ENCODE measurements at places on chromosomes 3 and 15.

DNA sequence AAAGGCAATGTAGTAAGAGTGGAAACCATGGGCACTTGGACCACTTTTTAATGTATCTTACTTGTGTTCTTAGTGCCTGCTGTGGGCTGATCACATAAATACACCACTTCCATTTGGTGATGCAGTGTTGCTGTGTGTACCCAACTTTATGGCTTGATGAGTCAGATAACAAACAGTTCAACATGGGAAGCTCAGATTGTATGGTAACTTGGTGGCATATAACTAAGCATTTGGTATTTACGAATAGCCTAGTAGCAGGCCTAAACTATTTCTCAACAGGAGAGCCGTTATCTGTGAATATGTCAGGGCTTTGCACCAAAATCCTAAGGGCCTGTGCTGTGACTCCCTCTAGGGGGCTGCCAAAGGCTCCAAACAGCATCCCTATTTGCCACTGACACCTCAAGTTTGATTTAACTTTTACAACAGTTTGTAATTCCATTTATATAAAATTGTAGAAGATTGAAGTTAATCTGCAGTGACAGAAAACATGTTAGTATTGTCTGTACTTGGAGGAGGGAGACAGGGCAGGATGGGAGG is 640.4 kb upstream of the CADM2 start:
- DNase-seq: no peak

- DNase-seq: no peak
These were observed 77.1 kb downstream of the AKAP13 start for GRCh38 chr15:85457392-85457968.

DNA sequence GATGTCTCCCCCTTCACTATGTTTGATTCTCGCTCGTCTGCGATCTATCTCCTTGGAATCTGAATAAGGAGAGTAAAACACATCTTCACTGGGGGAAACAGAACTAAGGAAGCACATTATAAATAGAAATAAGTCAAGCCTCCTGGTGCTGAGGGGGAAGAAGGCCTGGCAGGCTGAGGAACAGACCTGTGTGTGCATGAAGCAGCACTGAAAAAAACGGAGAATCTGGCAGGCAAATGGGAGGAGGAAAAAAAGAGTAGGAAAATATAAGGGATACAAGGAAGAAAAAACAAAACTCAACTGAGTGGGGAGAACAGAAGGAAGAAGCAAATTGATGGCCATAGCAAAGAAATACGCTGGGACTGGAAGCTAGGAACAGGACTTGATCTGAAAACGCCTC is 25.7 kb downstream of the PARP16 start:
- no peak for DNase-seq

DNA sequence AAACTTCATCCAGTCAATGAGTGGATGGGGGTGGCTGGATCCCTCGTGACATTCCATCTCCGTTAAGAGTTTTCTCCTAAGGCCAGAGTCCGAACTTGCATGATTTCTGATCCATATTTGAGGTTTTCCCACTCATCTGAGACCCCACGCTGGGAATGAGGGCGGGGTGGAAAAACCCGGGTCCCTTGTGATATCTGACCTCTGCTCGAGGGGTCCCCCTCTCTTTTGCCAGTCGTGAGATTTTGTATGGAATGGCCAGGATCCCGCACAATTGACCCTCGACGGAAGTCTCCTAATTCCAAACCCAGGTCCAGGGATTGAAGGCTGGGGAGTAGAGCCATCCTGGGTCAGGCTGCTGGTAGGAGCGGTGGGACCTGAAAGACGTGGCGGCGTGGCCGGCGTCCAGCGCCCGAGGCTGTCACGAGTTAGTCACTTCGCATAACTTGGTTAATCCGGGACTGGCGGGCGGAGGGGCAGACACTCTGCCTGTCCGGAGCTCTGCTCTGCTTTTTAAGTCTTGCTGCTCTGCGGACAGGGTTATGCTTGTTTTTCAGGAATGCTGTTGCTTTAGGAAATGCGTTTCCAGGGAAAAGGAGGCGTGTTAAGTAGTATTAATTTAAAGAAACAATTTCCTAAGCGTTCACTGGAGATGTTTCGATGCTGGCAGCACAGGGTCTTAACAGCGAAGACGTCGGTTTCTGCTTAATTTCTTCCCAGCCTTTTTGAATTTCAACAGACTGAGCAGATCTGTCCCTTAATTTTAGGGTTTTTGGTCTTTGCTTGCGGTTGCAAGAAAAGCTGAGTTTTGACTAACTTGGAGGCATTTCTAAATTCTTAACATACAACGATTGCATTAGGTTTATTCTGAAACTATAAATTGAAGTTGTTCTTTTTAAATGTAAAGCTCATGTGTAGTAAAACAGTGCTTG is 69.7 kb upstream of the LRRFIP2 start:
- DNase-seq: peak; percentile 17

DNA sequence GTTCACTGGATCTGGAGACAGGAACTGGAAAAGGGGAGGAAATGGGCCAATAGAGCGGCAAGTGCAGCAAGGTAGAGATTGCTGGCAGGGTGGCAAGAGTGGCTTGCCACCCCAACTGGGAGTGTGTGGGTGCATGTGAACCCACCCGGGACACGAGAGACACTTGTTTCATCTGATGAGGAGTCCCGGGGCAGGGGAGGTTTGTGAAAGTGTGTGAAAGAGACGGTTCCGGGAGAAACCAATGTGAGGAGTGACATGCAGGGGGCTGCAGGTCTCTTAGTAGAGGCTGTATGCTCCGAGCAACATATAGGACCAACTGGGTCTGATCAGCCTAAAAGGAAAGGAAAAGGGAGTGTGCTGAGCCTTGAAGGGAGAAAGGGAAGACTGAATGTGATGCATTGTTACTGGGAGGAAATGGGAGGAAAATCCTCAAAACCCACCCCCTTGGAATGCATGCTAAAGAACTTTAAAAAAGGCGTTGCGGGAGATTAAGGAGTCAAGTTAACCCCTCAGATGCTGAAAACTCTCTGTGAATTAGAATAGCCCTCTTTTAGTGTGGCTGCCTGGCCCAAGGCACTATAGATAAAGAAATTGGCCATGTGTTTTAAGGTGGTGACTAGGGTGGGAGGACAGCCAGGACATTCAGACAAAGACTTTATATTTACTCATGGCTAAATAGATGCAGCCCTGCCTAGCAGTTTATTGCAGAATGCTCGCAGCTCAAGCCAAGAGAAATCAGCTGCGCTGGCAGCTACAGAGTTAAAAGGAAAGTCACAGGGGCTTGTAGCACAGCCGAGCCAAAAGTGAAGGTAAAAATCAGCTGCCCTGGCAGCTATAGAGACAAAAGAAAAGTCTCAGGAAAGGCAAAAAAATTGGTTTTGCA is 9.1 kb upstream of the SLC9C1 start:
- no peak for DNase-seq

DNA sequence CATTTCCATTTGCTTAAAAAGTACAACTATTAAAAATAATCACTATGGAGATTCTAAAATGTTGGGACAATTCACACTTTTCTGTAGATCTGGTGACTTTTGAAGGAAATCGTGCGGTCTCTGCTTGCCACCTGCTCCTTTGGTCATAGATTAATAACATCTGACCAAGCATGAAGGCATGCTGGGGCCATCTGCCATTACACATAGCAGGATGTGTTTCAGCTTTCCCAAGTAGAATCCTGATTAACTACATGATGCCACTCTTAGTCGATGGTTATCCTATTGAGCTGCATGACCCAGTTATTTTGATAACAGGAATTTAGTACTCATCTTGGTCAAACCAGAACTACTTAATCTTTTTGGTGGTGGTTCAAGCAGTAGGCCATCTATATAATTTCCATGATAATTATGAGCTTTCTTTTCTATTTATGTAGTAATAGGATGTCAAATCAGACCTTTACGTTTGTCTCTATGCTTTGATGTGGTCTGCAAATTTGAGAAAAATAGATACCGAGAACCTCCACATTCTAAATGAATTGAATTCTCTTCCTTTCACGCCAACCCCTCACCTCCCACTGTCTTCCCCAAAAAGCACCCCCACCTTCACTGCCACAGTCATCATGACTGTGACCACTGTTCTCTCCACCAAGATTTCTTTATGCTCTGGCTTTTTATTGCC is 158.1 kb downstream of the DIPK2A start:
- DNase-seq: no peak

DNA sequence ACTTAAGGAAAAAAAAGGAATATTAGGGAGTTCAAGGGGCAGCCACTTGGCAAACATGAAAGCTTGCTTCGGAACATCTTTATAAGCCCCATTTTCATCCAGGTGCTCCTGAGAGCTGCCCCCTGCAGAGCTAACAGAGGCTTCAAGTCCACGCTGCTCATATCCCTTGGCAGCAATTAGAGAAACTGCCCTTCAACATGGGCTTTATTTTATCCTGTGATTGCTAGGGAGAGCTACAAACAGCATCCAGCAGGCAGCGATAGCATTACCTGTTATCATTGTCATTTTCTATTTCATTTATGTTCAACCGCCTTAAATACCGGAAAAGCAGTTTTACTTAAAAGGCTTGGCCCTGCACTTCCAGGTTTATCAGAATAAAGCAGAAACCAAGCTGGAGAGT is 68.4 kb upstream of the MCTP2 start:
- DNase-seq: no peak

GRCh38 chr15:65839354-65839901 is 29.9 kb upstream of the RAB11A start:
- DNase-seq: no peak

DNA sequence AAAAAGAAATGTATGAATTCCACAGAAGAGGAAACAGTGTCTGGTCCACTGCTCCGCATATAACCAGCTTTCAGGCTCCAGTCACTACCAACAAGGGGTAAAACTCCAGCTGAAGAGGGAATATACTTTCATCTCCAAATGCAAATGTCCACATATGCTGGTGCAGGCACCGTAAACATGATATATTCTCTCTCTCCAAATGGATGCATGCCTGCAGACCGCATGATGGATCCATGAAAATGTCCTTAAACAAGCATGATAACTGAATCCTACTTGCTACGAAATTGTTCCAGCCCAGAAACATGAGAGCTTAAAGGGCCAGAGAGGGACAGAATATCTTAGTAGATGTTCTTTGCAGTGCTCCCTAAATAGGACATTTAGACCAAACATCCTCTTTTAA is 150.3 kb upstream of the FEZF2 start:
- no peak for DNase-seq

DNA sequence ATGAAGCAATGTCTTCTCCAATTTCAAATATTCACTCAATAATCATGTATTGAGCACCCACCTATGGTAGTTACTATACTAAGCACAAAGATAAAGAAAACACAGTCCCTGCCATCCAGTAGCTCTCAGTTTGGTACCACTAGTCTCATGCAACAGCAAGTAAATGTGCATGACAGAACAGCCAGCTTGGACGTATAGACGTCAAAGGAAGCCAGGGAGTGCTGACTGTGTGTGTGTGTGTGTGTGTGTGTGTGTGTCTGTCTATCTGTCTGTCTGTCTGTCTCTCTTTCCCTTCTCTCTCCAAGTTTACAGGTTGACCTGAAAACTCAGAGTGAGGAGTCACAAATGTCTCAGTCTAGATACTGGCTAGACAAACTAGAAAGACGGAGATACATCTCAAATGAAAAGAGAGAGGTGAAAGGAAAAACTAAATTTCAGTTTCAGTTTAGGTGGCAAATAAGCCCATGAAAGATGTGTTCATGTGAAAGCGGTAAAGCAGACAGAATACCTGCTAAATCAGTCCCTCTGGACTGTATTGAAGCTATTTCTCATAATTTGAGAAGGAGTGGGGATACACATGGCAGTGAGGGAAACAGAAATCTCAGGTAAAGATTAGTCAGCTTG is 141.1 kb upstream of the PTPRG start:
- no peak for DNase-seq

DNA sequence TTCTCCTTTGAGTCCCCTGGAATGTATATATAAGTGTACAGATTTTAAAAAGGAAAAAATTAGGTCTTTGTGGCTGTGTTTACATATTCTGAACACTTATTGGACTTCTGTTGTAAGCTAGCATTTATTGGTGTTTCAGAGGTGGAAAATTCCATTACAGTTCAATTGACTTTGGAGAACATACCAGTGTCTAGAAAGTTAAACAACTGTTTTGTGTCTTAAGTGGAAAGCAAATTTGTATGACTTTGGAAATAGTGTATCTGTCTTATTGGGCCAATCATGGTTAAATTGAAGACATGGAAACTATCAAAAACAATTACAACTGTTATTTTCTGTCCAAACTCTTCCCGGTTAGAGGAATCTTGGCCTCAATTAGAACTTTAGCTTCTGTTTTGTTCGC is 265.0 kb upstream of the C2CD4B start:
- no peak for DNase-seq

- no peak for DNase-seq
These were observed 25.8 kb upstream of the BLM start for GRCh38 chr15:90691369-90691768.

GRCh38 chr3:135779590-135780235 is 185.8 kb upstream of the PPP2R3A start:
- DNase-seq: no peak

- no peak for DNase-seq
These were observed 62.1 kb downstream of the SLCO3A1 start for GRCh38 chr15:91915576-91915975.

- DNase-seq: no peak
These were observed 54.8 kb downstream of the LMCD1 start for GRCh38 chr3:8556473-8556869.

GRCh38 chr15:67936258-67936657 is 96.4 kb upstream of the RNU6-1 start:
- no peak for DNase-seq

- no peak for DNase-seq
These were observed 7.6 kb upstream of the NIPA1 start for GRCh38 chr15:22778796-22779195.

DNA sequence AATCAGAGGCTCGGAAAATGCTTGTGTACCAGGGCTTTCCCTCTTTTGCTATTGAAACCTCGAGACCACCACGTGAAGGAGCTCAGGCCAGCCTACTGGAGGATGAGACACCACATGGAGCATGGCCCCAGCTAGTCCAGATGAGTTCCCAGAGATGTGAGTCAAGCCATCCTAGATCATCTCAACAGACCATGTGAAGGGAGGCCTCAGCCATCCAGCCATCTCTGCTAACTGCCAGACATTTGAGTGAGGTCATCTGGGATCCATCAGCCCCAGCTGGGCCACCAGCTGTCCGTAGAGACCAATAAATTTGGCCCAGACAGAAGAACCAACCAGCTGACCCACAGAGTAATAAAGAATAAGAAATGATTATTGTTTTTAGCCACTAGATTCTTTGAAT is 62.8 kb upstream of the PROK2 start:
- no peak for DNase-seq

GRCh38 chr15:60523056-60523455 is 44.1 kb upstream of the ICE2 start:
- no peak for DNase-seq

DNA sequence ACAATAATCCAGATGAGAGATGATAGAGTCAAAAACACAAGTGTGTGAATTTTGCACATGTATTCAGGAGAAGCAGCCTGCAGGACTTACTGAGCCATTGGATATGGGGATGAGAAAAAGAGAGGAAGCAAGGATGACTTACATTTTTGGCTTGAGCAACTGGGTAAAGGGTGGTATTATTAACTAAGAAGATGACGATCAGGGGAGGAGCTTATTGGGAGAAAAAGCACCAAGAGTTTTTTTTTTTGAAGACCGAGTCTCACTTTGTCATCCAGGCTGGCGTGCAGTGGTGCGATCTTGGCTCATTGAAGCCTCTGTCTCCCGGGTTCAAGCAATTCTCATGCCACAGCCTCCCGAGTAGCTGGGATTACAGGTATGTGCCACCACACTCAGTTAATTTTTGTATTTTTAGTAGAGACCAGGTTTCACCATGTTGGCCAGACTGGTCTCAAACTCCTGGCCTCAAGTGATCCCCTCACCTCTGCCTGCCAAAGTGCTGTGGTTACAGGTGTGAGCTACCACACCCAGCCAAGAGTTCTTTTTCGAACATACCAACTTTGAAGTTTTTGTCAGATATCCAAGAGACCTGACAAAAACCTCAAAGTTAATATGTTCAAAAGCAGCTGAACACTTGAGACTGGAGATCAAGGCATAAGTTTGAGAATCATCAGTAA is 14.8 kb upstream of the SH3BP5 start:
- no peak for DNase-seq
